Vagina (tissue), 2 donors: ENCODE measurements at places on chromosomes 12 and 14. TPM values are rescaled to one million over a fixed set of nuclear protein-coding genes. Genes with fewer than 3 reads are reported as not detected.
A peak's percentile ranks its signal among the peaks of the same experiment; 100 is the strongest.

GRCh38 chr12:5309654-5310053 lies 122.3 kb upstream of the NTF3 start:
- DNase-seq: no peak
- no peaks in the 10 kb centered on the region for H3K27me3 ChIP-seq
- H3K4me1 ChIP-seq: no peaks in the 10 kb centered on the region
- H3K36me3 ChIP-seq: no peaks in the 10 kb centered on the region
- H3K4me3 ChIP-seq: no peak overlapping the region
- H3K27ac ChIP-seq: no peak overlapping the region

- H3K27me3 ChIP-seq: no peaks in the 10 kb centered on the region
- no peak for DNase-seq
- no peak overlapping the region for H3K27ac ChIP-seq
Measured at GRCh38 chr12:66934302-66935062, 255.6 kb upstream of the GRIP1 start.

Gene PLD4
- total RNA-seq: not detected

DNA sequence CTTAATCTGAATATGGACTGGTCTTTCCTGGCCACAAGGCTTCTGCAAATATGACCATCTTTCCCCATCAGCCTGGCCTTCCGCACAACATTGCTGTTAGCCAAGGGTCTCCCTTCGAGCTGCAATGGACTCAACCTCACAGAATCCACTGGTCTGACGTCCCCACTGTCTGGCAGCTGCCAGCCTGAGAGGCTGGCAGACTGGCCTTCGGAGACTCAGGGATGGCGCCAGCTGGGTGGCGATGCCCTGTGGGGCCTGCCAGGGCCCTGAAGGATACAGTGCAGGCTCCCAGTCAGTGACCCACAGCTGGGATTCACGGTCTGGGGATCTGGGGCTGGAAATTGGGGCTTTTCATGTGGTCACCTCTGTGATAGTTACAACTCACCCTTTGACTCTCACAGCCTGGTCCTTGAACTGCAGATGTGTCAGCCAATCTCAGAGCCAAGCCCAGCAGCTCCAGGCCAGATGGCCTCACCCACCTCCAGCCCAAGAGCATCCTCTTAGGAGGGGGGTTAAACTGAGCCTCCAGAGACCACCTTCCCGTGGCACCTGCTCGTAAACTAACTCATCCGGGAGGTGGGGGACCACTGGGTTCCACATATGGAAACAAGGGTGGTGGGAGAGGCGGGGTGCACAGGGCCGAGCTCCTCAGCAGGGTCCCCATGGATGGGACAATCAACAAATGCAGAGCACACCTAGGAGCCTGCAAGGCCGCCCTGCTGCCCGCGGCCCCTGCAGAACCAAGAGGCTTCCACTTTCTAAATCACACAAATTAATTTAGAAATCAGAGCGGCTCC lies 21.1 kb upstream of the C14orf180 start:
- H3K27ac ChIP-seq: no peak overlapping the region
- H3K36me3 ChIP-seq: no peaks in the 10 kb centered on the region
- DNase-seq: no peak
- peaks cover 2% of the 10 kb centered on the region for H3K4me1 ChIP-seq
- no peaks in the 10 kb centered on the region for H3K27me3 ChIP-seq

- peak; percentile 69 for DNase-seq
- H3K4me1 ChIP-seq: no peaks in the 10 kb centered on the region
- H3K27ac ChIP-seq: no peak overlapping the region
- H3K4me3 ChIP-seq: no peak overlapping the region
- no peaks in the 10 kb centered on the region for H3K27me3 ChIP-seq
Measured at GRCh38 chr14:101464984-101465794, 96.1 kb upstream of the DIO3 start.

Gene SLC17A8
- total RNA-seq: not detected

- H3K4me3 ChIP-seq: no peak overlapping the region
- DNase-seq: no peak
- no peaks in the 10 kb centered on the region for H3K36me3 ChIP-seq
- H3K27me3 ChIP-seq: no peaks in the 10 kb centered on the region
Measured at GRCh38 chr12:71018682-71019081, 98.1 kb upstream of the PTPRR start.

Gene ZDHHC22
- not detected for total RNA-seq

GRCh38 chr12:113136128-113136989 lies 798 bp upstream of the RASAL1 start:
- DNase-seq: no peak
- H3K36me3 ChIP-seq: no peaks in the 10 kb centered on the region
- H3K4me1 ChIP-seq: peaks cover 9% of the 10 kb centered on the region
- no peak overlapping the region for H3K4me3 ChIP-seq
- H3K27ac ChIP-seq: peak overlapping the region; percentile 3

Gene MORN3
- not detected for total RNA-seq

Gene MFAP5
- total RNA-seq: 159 TPM

GRCh38 chr12:54463484-54463883 lies 9.9 kb downstream of the GTSF1 start:
- no peak for DNase-seq
- H3K4me1 ChIP-seq: no peaks in the 10 kb centered on the region
- no peaks in the 10 kb centered on the region for H3K36me3 ChIP-seq

- H3K27me3 ChIP-seq: no peaks in the 10 kb centered on the region
- no peaks in the 10 kb centered on the region for H3K4me1 ChIP-seq
- DNase-seq: peak; percentile 91
Measured at GRCh38 chr12:34406228-34406995, 384.1 kb downstream of the ALG10 start.

Gene GPRC5D
- total RNA-seq: not detected

Gene ACTR6
- total RNA-seq: 6.6 TPM

DNA sequence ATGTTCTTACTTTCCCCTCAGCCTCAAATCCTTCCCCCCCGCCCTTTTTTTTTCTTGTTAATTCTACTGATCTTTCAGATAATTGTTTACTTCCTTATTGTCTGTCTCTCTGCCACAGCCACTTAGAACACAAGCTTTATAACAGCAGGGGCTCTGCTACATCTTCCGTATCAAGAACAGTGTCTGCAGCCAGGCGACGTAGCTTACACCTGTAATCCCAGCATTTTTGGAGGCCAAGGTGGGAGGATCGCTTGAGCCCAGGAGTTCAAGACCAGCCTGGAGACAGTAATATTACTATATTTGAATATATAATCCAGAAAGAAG lies 5.4 kb downstream of the SOS2 start:
- DNase-seq: no peak
- no peaks in the 10 kb centered on the region for H3K27me3 ChIP-seq
- H3K4me3 ChIP-seq: no peak overlapping the region
- no peaks in the 10 kb centered on the region for H3K36me3 ChIP-seq

- peak; percentile 74 for DNase-seq
- H3K4me1 ChIP-seq: peaks cover 18% of the 10 kb centered on the region
- H3K27ac ChIP-seq: peak overlapping the region; percentile 86
- no peaks in the 10 kb centered on the region for H3K36me3 ChIP-seq
- peak overlapping the region; percentile 83 for H3K4me3 ChIP-seq
- H3K27me3 ChIP-seq: no peaks in the 10 kb centered on the region
Measured at GRCh38 chr12:112938751-112939150, 477 bp downstream of the OAS3 start.

GRCh38 chr14:60736494-60736893 lies 1.9 kb downstream of the MNAT1 start:
- no peak for DNase-seq
- H3K27ac ChIP-seq: no peak overlapping the region
- H3K4me1 ChIP-seq: peaks cover 23% of the 10 kb centered on the region
- no peak overlapping the region for H3K4me3 ChIP-seq
- H3K36me3 ChIP-seq: no peaks in the 10 kb centered on the region

Gene SMCO2
- not detected for total RNA-seq

DNA sequence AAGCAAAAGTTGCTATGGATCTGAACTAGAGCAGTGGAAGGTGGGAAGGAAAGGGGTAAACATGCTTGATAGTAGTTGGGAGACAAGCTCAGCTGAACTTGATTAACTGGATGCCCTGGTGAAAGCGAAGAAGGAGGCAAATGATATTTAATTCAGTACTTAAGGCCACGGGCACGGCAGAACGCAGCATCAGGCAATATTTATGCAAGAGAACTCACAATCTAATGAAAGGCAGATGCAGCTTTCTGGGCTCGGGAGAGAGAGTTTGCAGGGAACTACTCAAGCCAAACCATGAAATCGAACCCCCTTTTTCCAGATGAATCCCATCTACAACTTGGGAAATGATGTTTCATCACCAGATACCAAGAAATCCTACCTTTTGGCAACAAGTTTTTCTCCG lies 3.5 kb upstream of the CNIH1 start:
- no peak for DNase-seq
- H3K27ac ChIP-seq: peak overlapping the region; percentile 64
- peaks cover 39% of the 10 kb centered on the region for H3K4me1 ChIP-seq
- H3K36me3 ChIP-seq: no peaks in the 10 kb centered on the region
- H3K4me3 ChIP-seq: no peak overlapping the region
- no peaks in the 10 kb centered on the region for H3K27me3 ChIP-seq

GRCh38 chr14:104434214-104435076 lies 145.1 kb upstream of the C14orf180 start:
- no peak overlapping the region for H3K4me3 ChIP-seq
- no peaks in the 10 kb centered on the region for H3K27me3 ChIP-seq
- no peaks in the 10 kb centered on the region for H3K36me3 ChIP-seq
- H3K4me1 ChIP-seq: peaks cover 9% of the 10 kb centered on the region
- no peak overlapping the region for H3K27ac ChIP-seq

Gene MAX
- 71.7 TPM for total RNA-seq

Gene TPH2
- not detected for total RNA-seq

DNA sequence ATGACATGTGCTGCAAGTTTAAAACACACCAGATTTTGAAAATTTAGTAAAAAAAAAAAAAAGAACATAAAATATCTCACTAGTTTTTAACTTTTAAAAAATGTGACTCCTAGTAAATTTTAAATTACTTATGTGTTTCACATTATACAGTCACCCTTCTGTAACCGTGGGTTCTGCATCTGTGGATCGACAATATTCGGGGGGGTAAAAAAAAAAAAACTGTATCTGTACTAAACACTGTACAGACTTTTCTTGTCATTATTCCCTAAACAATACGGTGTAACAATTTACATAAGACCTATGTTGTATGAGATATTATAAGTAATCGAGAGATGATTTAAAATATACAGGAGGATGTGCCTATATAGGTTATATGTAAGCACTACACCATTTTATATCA lies 3.2 kb downstream of the DDX24 start:
- peaks cover 51% of the 10 kb centered on the region for H3K4me1 ChIP-seq
- H3K4me3 ChIP-seq: peak overlapping the region; percentile 94
- no peak overlapping the region for H3K27ac ChIP-seq
- H3K27me3 ChIP-seq: no peaks in the 10 kb centered on the region

DNA sequence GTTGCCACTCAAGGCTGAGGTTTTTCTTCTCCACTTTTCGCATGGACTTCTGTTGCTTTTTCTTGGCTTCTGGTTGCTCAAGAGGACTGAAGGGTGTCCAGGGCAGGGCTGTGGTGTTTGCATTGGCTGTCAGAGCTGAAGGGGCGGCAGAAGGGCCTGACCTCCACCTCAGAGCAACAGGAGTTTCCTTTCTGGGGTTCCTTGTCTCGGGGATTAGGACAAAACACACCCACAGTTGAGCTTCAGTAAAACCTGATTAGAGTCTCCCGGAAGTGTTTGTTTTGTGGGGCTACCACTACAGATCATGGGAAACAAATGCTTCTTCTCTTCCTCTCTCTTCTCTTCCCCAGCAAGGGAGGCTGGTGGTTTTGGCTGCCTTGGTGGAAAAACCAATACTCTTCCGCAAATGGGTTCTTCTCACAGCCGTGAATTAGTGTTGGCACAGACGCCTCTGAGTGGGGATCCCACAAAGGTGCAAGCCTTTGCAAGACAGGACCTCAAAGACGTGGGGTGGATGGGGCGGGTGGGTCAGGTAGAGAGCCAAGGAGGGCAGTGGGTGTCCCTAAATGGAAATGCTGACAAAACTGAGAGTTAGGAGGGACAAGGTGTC lies 317.7 kb upstream of the TBX3 start:
- no peak overlapping the region for H3K4me3 ChIP-seq
- no peaks in the 10 kb centered on the region for H3K36me3 ChIP-seq
- H3K27me3 ChIP-seq: no peaks in the 10 kb centered on the region
- H3K27ac ChIP-seq: no peak overlapping the region
- DNase-seq: no peak
- H3K4me1 ChIP-seq: no peaks in the 10 kb centered on the region

- DNase-seq: no peak
- H3K27ac ChIP-seq: no peak overlapping the region
- no peaks in the 10 kb centered on the region for H3K36me3 ChIP-seq
Measured at GRCh38 chr12:40762072-40762471, 69.8 kb downstream of the CNTN1 start.

- H3K27ac ChIP-seq: no peak overlapping the region
- H3K36me3 ChIP-seq: no peaks in the 10 kb centered on the region
- no peaks in the 10 kb centered on the region for H3K27me3 ChIP-seq
- no peak for DNase-seq
- H3K4me1 ChIP-seq: no peaks in the 10 kb centered on the region
Measured at GRCh38 chr12:99128246-99128802, 483.2 kb downstream of the APAF1 start.
